SHP77 (cell line): ENCODE measurements at places on chromosomes 3 and 15.

DNA sequence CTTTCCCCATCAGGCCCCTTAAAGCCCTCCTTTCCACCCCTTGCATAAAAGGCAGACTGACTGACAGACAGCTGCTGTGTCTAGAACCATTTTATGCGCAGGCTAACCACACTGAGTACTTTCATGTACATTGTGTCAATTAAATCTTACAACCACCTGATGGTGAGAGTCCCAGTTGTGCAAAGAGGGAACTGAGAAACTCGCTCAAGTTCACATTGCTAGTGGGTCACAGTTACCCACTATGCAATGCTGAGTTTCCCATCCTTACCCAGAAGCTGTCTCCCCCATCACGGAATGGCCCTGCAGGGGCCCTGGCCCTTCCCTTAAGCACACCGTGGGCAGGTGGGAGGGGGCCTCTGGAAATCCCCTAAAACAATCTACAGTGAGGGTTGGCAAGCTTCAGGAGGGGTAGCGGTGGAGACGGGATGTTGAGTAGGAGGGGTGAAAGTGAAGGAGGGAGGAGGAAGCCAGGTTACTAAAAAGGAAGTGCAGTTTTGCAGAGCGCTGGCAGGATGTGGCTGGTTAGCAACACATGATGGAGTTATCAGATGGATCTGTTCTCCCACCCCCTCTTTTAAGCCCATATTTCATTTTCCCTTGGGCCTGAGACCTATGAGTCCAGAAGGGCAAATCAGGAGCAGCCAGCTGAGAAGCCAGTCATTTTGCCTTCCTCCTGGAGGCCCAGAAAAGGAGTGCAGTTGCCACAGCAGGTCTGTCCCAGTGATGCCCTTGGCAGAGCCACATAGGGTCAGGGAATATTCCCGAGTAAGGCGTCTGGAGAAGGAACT is 30.0 kb downstream of the STARD5 start:
- no peak for DNase-seq

- DNase-seq, result no peak
Measured at GRCh38 chr3:81544385-81544784, 217.1 kb downstream of the GBE1 start.

GRCh38 chr3:128062033-128062745 is 10.0 kb downstream of the SEC61A1 start:
- no peak for DNase-seq

- DNase-seq, result no peak
Measured at GRCh38 chr3:178284181-178284580, 252.1 kb upstream of the KCNMB2 start.

DNA sequence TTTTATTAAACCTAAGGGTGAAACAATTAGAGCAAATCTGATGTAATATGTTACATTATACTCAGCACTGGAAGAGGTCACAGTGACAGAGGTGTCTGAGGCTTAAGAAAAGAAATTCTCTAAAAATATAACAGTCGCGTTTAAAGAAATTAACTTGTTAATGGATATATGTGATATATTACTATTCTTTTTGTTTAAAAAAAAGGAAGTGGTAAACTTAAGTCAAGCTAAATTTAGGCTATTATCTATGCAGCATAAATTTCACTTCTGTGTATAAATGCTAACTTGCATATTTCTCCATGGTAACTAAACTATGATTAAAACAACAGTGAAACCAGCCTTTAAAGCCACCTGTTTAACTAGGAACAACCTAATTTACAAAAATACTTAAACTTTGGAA is 191.3 kb downstream of the FOXP1 start:
- no peak for DNase-seq

GRCh38 chr3:163768048-163768447 is 1310.2 kb downstream of the SI start:
- DNase-seq, result no peak
